Stimulated activated CD4-positive, alpha-beta T cell treated with anti-CD3 and anti-CD28 coated beads, TNF-alpha, amount 100 ng/mL, for 48 hours (primary cell): ENCODE measurements at places on chromosomes 13 and 19.

DNA sequence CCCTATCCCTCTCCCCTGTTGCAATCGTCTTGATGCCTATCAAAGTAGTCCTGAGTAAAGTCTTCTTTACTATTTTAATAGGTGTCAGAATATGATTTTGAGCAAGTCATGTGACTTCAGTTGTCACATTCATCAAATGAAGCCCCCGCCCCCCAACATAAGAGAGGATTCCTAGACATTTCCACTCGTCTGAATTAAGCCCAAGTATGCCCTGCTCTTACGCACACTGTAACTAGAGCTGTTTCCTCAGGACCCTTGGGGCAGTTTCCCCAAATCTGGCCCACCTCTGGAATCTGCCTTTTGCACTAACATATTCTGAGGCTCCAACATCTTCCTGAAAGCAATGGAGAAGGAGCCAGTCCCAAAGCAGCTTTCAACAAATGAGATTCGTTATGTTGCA lies 25.5 kb downstream of the SACS start:
- no peak for DNase-seq

DNA sequence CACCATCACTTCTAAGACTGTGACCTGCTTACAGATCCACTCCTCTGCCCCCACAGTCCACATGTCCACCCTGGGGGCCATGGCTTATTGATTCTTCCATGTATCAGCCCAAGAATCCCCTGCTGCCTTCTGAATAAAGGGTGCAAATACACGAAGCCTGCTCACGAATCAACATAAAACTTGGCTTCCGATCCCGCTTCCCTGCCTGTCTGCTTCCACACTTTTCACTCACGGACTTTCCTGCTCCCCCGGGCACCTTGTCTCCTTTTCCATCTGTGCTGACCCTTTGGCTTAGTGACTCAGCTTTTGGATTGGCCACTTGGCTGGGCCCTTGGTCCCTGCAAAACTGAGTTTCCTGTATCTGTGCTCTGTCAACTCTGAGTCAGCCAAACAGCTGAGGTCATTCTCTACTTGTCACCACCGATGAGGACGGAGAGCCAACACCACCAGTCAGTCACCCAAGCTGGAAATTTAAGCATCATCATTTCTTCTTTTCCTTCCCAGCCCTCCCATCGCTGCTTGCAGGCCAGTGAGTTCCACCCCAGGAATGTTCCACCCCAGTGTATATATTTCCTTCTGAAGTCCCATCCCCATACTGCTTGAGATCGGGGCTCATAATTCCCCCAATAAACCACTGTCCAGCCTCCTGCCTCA lies 11.4 kb upstream of the USP12 start:
- DNase-seq, result no peak

DNA sequence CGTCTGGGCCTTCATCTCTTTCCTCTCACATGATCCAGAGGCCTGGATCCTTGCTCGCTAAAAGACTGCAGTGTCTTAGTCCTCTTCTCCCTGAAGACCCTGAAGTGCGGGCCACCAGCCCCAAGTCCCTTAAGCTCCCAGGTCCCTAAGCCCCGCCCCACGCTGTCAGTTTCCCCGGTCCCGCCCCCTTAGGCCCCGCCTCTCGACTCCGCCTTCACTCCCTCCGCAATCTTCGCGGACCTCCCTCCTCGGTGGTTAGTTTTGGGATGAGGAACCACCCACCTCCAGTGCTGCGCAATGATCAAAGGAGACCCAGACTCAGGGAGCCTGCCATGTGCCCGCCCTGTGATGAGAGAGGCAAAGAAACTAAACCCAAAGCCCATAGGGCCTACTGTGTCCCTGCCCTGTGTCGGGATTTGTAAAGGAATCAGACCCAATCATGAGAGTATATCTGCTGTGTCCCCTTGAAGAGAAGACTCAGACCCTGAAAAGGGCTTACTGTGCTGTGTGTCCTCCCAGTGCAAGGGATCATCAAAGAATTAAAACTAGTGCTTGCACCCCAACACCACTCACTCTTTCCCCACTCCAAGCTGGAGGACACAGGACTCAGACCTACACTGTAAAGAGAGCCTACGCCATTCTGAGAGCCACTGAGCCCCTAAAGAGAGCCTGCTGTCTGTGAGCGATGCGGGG lies 3.0 kb upstream of the COX6B1 start:
- peak; percentile 75 for DNase-seq

DNA sequence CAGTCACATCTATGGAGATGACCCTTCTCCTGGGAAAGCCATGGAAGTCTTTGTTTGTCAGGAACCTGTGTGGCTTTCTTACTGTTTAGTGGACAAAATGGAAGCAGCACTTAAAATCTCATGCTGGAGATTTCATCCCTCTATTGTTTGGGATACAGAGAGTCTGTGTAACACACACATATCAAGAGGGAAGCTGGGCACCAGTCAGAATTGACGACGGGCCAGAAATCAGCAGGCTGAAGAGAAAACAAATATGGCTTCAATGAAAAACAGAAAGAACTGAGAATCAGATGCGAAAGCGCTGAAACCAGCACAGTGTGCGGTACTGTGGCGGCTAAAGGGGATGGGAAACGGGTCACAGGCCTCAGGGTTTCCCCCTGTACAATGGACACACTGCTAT lies 72.2 kb upstream of the WASF3 start:
- DNase-seq, result no peak

GRCh38 chr19:16252459-16253205 lies 54.9 kb downstream of the AP1M1 start:
- DNase-seq, result no peak

GRCh38 chr13:38866649-38867048 lies 124.0 kb downstream of the STOML3 start:
- no peak for DNase-seq

- no peak for DNase-seq
Observed at GRCh38 chr13:97030705-97031452, 36.6 kb upstream of the OXGR1 start.
